Esophagus squamous epithelium (tissue), 5 donors: ENCODE measurements at places on chromosomes 3 and 15.

DNA sequence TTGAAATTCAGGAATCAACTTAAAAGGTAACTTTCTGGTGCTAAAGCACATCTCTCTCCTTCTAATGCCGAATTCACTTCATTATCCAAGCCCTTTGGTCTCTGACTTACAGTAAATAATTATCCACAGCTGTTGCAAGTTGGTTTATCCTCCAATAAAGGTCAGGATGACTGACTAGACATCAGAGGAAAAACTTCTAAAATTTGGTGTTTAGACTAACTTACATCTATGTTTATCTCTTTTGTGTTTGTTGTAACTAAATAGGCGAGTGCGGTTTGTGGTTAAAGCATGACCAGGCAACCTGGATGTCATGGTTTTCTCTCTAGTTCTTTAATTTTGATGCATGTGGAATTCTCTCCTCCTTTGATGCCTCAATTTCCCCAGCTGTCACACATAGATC lies 237.4 kb upstream of the LRTM1 start:
- DNase-seq: no peak

- DNase-seq: no peak
Observed at GRCh38 chr3:1275495-1275894, 182.7 kb downstream of the CNTN6 start.

- DNase-seq: no peak
Observed at GRCh38 chr3:182948305-182948704, 32.0 kb downstream of the DCUN1D1 start.

GRCh38 chr3:36681867-36682266 lies 82.5 kb downstream of the DCLK3 start:
- no peak for DNase-seq

DNA sequence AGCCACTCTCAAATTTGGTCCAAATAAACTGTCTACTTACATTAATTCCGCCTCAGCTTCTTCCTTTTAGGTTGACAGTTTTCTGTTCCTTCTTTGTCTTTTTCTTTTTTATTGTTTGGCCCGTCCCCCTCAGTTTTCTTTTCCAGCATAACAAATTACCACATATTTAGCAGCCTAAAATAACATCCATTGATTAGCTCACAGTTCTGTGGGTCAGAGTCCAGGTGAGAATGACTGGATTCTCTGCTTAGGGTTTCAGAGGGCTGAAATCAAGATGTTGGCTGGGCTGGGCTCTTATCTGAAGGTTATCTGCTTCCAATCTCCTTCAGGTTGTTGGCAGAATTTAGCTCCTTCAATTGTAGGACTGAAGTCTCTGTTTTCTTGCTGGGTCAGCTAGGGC lies 24.6 kb upstream of the LCTL start:
- no peak for DNase-seq

GRCh38 chr15:45200799-45201556 lies 13.2 kb upstream of the SHF start:
- no peak for DNase-seq

DNA sequence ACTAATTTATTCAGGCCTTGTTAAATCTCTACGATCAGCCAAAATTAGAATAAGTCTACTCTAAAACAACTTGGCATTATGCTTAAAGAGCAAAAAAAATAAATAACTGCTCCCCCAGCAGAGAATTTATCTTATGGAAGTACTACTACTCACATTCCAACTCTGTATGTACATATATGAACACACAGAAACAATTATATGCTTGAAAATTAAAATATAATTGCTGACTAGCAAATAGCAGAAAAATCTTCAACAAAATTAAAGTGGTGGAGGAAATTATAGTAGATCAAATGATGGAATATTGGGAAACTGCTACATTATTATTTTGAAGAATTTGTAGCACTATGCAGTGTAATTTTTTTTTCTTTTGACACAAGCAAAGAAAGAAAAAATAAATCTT lies 580.9 kb downstream of the MECOM start:
- no peak for DNase-seq
